ENCODE measurements at places on chromosomes 12 and 14. TPM values are rescaled to one million over a fixed set of nuclear protein-coding genes. Genes with fewer than 3 reads are reported as not detected.
A peak's percentile ranks its signal among the peaks of the same experiment; 100 is the strongest.

GRCh38 chr12:106883426-106883825 lies 72.3 kb upstream of the TMEM263 start:
- no peak overlapping the region for H3K4me3 ChIP-seq
- H3K27ac ChIP-seq: no peak overlapping the region
- no peak for DNase-seq
- no peaks in the 10 kb centered on the region for H3K27me3 ChIP-seq

GRCh38 chr14:96602186-96602585 lies 100.0 kb downstream of the PAPOLA start:
- no peak for DNase-seq
- no peaks in the 10 kb centered on the region for H3K4me1 ChIP-seq
- no peak overlapping the region for H3K4me3 ChIP-seq

DNA sequence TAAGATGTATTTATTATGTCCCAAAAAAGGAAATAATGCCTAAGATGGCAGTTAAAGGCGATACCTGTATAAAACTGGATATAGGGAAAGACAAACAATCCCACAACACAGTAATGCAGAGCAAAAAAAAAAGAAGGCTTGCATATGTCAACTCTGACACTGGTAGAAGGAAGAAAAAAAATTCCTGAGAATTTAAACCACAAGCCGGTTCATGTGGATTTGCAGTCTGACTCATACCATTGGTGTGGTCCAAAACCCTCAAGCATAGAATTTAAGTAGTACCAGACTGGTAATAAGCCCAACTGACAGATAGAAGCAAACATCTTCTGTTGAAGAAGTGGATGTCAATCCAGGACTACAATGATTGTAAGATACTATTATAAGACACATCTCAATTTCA lies 7.2 kb downstream of the DNAI7 start:
- H3K27ac ChIP-seq: no peak overlapping the region
- no peaks in the 10 kb centered on the region for H3K27me3 ChIP-seq
- no peaks in the 10 kb centered on the region for H3K4me1 ChIP-seq

The HOXC9 gene
- total RNA-seq: not detected

GRCh38 chr12:106452309-106452708 lies 94.8 kb downstream of the POLR3B start:
- H3K4me1 ChIP-seq: no peaks in the 10 kb centered on the region

DNA sequence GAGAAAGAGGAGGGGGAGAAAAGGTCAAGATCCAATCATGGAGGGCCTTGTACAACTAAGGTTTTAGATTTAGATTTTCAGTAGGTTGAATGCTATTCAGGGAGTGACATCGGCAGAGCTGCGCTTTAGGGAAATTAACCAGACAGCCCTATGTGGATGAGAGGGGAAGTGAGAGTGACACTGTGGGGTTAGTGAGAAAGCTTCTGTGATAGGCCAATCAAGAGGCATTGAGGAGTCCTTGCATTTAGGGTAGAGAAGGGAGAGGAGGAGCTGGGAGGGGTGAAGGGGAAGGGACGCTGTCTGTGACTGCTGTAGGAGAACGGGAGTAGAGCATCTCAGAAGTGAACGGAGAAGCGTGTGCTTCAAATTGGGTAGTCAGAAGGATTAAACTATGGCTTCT lies 3.4 kb downstream of the HSD17B6 start:
- no peaks in the 10 kb centered on the region for H3K4me1 ChIP-seq
- DNase-seq: no peak
- no peaks in the 10 kb centered on the region for H3K36me3 ChIP-seq

GRCh38 chr14:60926002-60926401 lies 54.9 kb downstream of the TRMT5 start:
- H3K4me3 ChIP-seq: no peak overlapping the region
- no peaks in the 10 kb centered on the region for H3K27me3 ChIP-seq
- H3K36me3 ChIP-seq: no peaks in the 10 kb centered on the region

DNA sequence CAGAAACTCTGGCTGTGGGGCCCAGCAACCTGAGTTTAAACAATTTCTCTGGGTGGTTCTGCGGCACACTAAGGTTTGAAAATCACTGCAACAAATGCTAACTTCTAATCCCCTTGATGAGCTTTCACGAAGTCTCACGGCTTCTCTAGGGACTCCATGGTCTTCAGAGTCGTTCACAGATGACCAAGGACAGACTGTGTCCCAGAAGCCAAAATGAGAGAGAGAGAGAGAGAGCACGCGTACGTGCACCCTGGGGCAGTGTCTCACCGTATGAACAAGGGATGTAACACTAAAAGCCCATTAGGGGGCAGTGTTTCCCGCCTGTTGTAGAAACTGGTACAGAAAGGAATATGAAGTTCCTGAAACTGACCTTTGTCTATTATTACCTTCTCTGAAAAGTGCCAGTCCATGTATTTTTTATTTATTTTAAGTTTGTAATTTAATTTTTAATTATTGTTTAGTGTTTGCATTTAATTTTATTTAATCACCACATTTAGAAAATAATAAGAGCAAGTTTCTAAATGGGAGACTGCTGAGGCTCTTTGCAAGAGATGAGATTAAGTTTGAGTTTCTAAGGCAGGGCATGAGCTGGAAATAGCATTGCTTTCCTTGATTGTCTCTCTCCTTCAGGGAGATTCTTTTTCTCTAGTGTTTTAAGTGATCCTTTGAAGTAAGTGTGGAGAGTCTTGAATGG lies 3.4 kb downstream of the APOLD1 start:
- H3K4me3 ChIP-seq: peak overlapping the region; percentile 75
- DNase-seq: no peak
- H3K27me3 ChIP-seq: no peaks in the 10 kb centered on the region
- H3K27ac ChIP-seq: peak overlapping the region; percentile 85
- peaks cover 50% of the 10 kb centered on the region for H3K4me1 ChIP-seq
- peaks cover 13% of the 10 kb centered on the region for H3K36me3 ChIP-seq

DNA sequence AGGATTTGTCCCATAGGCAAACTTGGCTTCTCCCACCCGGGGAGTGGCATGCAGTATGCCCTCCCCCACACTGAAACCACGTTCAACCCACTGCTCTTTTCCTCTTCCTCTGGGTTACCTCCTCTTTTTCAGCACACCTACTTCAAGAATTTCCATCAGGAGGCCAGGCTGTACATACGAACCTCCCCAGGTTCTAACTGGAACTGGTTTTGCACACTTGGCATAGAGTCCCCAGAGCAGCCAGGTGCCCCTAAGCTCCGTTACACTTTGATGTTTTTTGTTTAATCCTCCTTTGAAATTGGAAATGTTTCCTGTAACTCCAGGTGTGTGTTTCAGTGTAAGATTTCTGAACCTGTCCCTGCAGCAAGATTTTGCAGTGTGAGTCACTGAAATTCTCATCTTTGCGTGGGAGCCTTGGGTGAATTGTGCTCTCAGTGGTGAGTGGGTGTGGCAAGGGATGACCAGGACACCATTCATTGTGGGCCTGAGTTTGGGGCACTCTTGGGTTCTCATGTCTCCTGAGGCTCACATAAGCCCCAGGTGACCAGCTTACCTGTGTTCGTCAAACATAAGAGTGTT lies 18.2 kb downstream of the CD9 start:
- H3K4me3 ChIP-seq: no peak overlapping the region
- no peaks in the 10 kb centered on the region for H3K27me3 ChIP-seq
- peak overlapping the region; percentile 94 for H3K27ac ChIP-seq
- no peak for DNase-seq

GRCh38 chr12:128476266-128476665 lies 209.3 kb downstream of the TMEM132C start:
- no peaks in the 10 kb centered on the region for H3K4me1 ChIP-seq
- H3K4me3 ChIP-seq: no peak overlapping the region
- DNase-seq: no peak
- H3K27me3 ChIP-seq: no peaks in the 10 kb centered on the region
- H3K27ac ChIP-seq: no peak overlapping the region
- H3K36me3 ChIP-seq: no peaks in the 10 kb centered on the region

- H3K36me3 ChIP-seq: no peaks in the 10 kb centered on the region
- no peaks in the 10 kb centered on the region for H3K4me1 ChIP-seq
- no peak for DNase-seq
- no peak overlapping the region for H3K4me3 ChIP-seq
- no peak overlapping the region for H3K27ac ChIP-seq
These were observed 121.6 kb downstream of the MGAT4C start for GRCh38 chr12:86134561-86134960.

The SMCO2 gene
- not detected for total RNA-seq

DNA sequence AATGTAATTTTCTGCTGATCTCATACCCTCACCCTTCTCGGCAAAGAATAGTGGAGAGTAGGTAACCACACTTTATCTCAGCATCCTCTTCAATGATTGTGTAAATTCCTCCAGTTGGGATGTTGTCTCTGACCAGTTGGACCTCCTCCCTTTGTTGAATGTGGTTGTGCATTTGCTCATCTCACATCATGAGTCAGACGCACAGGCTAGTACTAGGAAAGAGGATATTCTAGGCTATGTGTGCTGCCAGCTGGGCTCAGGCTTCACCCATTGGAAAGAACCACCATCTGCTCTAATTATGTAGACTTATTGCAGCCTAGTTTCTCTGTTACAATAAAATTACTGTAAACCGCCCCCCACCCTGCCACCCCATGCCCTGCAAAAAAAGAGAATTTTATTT lies 90.3 kb downstream of the LMO3 start:
- no peaks in the 10 kb centered on the region for H3K36me3 ChIP-seq
- no peak for DNase-seq
- no peaks in the 10 kb centered on the region for H3K27me3 ChIP-seq
- H3K27ac ChIP-seq: no peak overlapping the region

DNA sequence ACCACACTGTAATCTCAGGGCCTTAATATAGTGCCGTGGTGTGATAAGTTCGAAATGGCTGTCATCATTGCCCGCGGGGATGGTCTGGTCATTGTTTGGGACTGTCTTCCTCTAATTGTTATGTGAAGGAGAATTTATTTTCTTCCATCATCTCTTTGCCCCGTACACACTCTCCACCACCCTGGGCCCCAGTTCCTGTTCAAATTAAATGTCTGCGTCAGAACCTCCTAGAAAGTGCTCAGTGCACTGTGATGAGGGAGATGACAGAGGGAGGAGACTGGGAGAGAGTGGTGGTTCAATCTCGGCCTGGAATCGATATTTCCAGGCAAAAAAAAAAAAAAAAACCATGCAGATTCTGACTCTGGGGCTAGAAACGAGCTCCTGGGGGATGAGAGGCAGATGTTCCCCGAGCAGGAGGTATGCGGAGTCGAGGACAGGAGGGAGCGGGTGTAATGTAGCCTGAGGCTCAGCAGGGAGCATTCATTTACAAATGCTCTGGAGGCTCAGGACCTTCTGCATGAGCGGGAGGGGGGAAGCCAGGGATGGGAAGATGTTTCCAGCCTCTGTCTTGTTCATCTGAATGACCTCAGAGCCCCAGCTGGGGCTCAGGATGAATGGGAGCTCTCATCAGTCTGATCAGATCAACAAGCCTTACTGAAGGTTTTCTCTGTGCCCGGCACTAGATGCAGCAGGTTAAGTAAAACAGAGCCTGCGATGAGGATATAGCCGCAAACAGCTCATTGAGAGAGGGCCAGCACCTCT lies 219.5 kb downstream of the TBX5 start:
- H3K27me3 ChIP-seq: no peaks in the 10 kb centered on the region
- H3K27ac ChIP-seq: no peak overlapping the region
- H3K4me3 ChIP-seq: no peak overlapping the region
- no peaks in the 10 kb centered on the region for H3K4me1 ChIP-seq
- no peaks in the 10 kb centered on the region for H3K36me3 ChIP-seq
- DNase-seq: no peak

GRCh38 chr14:21120686-21121085 lies 19.8 kb downstream of the TMEM253 start:
- no peaks in the 10 kb centered on the region for H3K4me1 ChIP-seq
- DNase-seq: no peak
- no peak overlapping the region for H3K27ac ChIP-seq
- no peaks in the 10 kb centered on the region for H3K27me3 ChIP-seq
- H3K36me3 ChIP-seq: no peaks in the 10 kb centered on the region

GRCh38 chr14:75542588-75543091 lies 20.4 kb downstream of the BATF start:
- H3K27ac ChIP-seq: no peak overlapping the region
- H3K4me1 ChIP-seq: peaks cover 6% of the 10 kb centered on the region
- H3K36me3 ChIP-seq: no peaks in the 10 kb centered on the region
- no peak for DNase-seq

GRCh38 chr12:52037248-52037861 lies 13.9 kb upstream of the NR4A1 start:
- peak overlapping the region; percentile 100 for H3K27ac ChIP-seq
- no peak for DNase-seq

- DNase-seq: no peak
- H3K4me3 ChIP-seq: no peak overlapping the region
- H3K27me3 ChIP-seq: no peaks in the 10 kb centered on the region
- no peaks in the 10 kb centered on the region for H3K36me3 ChIP-seq
These were observed 16.2 kb upstream of the KCNK13 start for GRCh38 chr14:90045616-90046015.

DNA sequence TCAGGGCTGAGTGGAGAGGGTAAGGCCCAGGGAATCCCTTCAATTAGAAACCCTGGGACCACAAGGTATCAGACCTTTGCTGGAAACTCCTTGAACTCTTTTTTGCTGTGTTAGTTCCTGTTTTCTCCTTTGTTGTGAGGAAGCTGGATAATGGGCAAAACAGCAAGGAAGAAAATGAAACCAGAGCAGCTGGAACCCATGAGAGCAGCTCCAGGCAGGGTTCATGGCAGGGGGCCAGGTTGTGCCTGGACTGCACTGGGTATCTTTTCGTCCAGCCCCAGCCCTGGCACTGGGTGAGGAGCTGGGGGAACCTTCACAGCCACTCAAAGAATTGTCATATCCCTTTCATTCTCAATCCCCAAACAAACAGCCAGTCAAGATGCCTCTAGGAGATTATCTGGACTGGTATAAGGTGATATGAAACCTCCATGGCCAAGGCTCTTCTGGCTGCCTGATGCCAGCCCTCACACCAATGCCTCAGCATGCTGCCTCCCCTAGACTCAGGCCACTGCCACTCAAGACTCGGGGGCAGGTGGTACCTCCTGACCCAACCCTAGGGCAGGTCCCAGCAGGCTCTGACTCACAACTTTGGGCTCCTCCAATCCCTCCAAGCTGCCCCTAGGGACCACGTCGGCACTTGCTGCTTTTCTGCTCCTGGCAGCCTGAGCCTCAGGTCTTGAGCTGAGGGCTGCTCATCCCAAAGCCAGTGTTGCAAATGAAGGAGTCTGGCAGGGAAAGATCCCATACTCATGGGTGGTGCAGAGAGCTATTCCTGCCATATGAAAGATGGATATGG lies 16.5 kb downstream of the FAM186B start:
- H3K27me3 ChIP-seq: no peaks in the 10 kb centered on the region
- no peak for DNase-seq
- H3K4me1 ChIP-seq: no peaks in the 10 kb centered on the region
- no peak overlapping the region for H3K4me3 ChIP-seq
- no peak overlapping the region for H3K27ac ChIP-seq
- peaks cover 10% of the 10 kb centered on the region for H3K36me3 ChIP-seq

GRCh38 chr12:75823475-75823874 lies 208.1 kb downstream of the PHLDA1 start:
- H3K36me3 ChIP-seq: no peaks in the 10 kb centered on the region
- H3K27me3 ChIP-seq: no peaks in the 10 kb centered on the region
- H3K4me3 ChIP-seq: no peak overlapping the region
- no peak for DNase-seq
